Thyroid gland (tissue), 4 donors: ENCODE measurements at places on chromosomes 6 and 20. TPM values are rescaled to one million over a fixed set of nuclear protein-coding genes. Genes with fewer than 3 reads are reported as not detected.

DNA sequence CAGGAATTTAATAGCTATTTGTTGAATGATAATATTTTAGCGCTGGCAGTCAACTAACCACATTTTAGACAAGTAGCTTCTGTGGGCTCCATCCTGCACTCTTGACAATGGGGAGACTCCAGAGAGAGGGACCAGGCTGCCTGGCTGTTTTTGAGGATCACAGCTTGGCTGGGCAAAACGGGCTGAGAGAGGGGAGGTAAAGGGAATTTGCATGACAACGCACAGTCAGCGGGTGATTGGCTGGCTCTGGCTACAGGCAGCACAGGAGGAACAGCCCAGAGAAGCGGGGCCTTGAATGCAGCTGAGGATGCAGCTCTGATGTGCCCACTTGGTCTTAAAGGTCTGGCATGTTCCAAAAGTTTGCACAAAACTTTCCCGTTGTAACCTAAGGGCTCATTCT is 41.2 kb downstream of the LRFN2 start:
- no peaks in the 10 kb centered on the region for H3K27me3 ChIP-seq
- H3K4me1 ChIP-seq: peaks cover 10% of the 10 kb centered on the region
- H3K4me3 ChIP-seq: no peak overlapping the region
- H3K27ac ChIP-seq: no peak overlapping the region
- H3K36me3 ChIP-seq: no peaks in the 10 kb centered on the region
- DNase-seq: no peak

- H3K4me1 ChIP-seq: no peaks in the 10 kb centered on the region
- H3K36me3 ChIP-seq: no peaks in the 10 kb centered on the region
- no peak overlapping the region for H3K27ac ChIP-seq
- H3K27me3 ChIP-seq: no peaks in the 10 kb centered on the region
These were observed 442.7 kb upstream of the HS3ST5 start for GRCh38 chr6:114785235-114786127.

- no peaks in the 10 kb centered on the region for H3K27me3 ChIP-seq
- no peak overlapping the region for H3K27ac ChIP-seq
- H3K4me3 ChIP-seq: no peak overlapping the region
- peaks cover 8% of the 10 kb centered on the region for H3K4me1 ChIP-seq
- peak; percentile 41 for DNase-seq
- no peaks in the 10 kb centered on the region for H3K36me3 ChIP-seq
These were observed 570 bp downstream of the TULP4 start for GRCh38 chr6:158312672-158313397.

DNA sequence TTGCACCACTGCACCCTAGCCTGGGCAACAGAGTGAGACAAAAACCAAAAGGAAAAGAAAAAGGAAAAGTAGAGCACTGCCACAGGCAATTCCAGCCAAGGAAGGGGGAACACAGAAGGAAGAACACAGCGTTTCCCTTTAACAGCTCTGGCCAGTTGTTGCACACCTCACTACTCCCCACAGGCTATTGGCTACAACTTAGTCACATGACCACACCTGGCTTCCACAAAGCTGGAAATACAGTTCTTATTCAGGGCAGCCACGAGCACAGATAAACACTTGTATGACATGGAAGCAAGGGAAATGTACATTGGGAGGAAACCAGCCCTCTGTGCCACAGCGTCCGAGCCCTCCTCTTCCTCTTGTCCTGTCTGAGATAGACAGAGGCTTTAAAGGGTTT is 249.0 kb upstream of the JARID2 start:
- no peak for DNase-seq
- no peak overlapping the region for H3K4me3 ChIP-seq

DNA sequence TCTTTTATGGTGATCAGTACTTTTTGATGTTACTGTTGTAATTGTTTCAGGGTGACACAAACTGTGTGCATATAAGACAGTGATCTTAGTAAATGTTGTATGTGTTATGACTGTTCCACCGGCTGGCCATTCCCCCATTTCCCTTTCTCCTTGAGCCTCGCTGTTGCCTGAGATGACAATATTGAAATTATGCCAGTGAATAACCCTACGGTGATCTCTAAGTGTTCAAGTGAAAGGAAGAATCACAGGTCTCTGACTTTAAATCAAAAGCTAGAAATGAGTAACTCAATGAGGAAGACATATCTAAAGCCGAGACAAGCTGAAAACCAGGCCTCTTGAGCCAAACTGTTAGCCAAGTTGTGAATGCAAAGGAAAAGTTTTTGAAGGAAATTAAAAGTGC is 32.3 kb downstream of the TULP4 start:
- H3K27ac ChIP-seq: no peak overlapping the region
- H3K4me3 ChIP-seq: no peak overlapping the region
- DNase-seq: no peak
- H3K4me1 ChIP-seq: peaks cover 17% of the 10 kb centered on the region

DNA sequence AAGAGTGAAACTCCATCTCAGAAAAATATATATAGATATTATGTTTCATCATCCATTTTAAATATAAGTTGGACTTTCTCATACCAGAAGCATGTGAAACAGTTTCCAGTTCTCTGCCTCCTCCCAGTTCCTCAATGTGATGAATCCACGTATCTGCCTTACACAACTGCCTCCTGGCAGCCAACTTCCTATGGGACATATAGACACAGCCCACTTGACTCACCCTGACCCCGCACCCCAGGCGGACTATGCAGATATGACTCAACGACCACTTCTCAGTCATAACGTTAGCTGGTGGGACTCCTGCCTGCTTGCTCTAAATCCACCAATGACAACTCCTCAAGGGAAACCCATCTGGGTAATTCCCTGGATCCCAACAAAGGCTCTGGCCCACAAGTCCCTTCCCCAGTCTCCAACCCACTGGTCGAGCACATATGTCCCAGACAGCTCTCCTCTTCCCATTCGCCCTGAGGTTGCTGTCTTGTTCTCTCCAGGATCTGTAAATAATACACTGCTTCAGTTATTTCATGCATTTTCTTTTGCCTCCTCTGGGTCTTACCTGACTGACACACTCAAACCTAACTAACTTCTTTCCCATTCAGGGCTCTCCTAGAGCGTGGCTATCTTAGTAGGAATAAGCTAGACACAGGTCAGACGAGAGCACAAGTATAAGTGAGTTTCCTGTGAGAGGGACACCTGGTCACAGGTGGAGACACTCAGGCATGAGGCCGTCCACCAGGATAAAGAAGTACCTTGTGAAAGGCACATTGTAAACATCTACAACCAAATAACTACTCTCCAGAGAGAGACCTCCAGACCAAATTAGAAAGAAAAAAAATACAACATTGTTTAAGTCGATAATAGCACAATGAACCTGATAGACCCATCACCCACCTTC is 548.5 kb downstream of the CD83 start:
- no peaks in the 10 kb centered on the region for H3K36me3 ChIP-seq
- H3K27ac ChIP-seq: no peak overlapping the region
- no peak for DNase-seq
- H3K27me3 ChIP-seq: no peaks in the 10 kb centered on the region
- no peak overlapping the region for H3K4me3 ChIP-seq

DNA sequence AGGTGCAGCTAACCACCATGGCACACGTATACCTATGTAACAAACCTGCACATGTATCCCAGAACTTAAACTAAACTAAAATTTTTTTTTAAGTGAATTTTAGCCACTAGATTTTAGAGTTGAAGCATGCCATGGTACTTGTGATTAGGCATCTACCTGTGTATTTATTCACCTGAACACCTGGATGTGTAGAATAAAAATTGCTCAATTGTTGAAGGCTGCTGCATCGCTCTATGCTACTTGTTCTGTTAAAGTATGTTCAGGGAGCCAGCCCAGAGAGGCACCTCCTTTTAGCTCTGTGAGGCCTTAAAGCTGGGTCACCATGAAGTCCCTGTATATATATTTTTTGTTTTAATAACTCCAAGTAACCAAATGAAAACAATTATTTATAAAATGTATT is 28.3 kb downstream of the SLC22A3 start:
- H3K4me1 ChIP-seq: peaks cover 7% of the 10 kb centered on the region
- H3K27me3 ChIP-seq: no peaks in the 10 kb centered on the region
- no peak overlapping the region for H3K4me3 ChIP-seq
- no peak for DNase-seq
- no peak overlapping the region for H3K27ac ChIP-seq

GRCh38 chr6:5766260-5766659 is 240.5 kb downstream of the NRN1 start:
- DNase-seq: no peak
- peaks cover 16% of the 10 kb centered on the region for H3K4me1 ChIP-seq
- H3K27me3 ChIP-seq: no peaks in the 10 kb centered on the region
- no peak overlapping the region for H3K27ac ChIP-seq
- no peaks in the 10 kb centered on the region for H3K36me3 ChIP-seq
- no peak overlapping the region for H3K4me3 ChIP-seq

DNA sequence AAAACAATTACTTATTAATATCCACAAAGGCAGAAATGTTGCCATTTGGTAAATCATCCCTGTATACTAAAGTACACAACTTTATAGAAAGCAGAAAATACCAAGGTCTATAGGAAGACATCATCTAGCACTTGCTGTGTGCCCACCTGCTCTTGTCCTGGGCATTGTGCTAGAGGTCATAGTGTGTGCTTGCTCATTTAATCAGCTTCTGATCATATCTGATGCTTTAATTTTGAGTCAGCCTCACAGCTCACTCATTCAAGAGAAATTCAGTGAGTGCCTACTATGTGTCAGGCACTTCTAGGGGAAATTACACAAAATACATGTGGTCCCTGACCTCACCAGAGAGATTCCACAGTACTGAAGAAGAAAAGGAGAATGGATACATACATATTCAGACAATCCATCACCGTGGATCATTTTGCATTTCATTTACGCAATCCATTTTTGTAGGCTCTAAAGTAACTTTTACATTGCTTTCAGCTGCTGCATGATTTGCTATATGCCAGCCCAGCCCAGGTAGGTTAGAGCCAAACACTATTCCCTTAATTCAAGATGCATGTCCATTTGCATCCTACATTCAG is 167.9 kb upstream of the MCHR2 start:
- no peak for DNase-seq
- no peaks in the 10 kb centered on the region for H3K4me1 ChIP-seq
- peaks cover 6% of the 10 kb centered on the region for H3K27me3 ChIP-seq
- H3K36me3 ChIP-seq: no peaks in the 10 kb centered on the region

DNA sequence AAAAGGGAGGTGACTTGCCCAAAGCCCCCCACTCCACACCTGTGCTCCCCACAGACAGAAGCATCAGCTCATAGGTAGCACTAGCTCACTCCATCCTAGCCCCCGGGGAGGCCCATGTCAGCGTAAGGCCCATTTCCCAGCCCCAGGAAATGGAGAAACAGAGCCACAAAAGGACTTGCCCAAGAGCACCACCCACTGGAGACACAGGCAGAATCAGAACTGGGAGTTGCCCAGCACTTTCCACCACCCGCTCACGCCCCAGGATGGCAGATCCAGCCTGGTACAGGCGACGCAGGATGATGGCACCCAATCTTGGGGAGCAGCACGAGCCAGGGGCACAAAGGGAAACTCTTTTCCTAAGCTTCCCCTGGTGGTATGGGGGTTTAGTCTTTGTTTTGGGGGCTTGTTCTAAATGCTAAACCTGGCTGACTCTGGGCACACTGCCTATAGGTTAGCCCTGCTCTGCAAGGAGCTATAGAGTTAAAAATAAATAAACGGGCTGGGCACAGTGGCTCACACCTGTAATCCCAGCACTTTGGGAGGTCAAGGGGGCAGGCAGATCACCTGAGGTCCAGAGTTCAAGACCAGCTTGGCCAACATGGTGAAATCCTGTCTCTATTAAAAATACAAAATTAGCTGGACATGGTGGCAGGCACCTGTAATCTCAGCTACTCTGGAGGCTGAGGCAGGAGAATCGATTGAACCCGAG is 11.8 kb downstream of the C20orf203 start:
- peaks cover 14% of the 10 kb centered on the region for H3K4me1 ChIP-seq
- H3K27me3 ChIP-seq: no peaks in the 10 kb centered on the region
- H3K36me3 ChIP-seq: no peaks in the 10 kb centered on the region
- DNase-seq: no peak

DNA sequence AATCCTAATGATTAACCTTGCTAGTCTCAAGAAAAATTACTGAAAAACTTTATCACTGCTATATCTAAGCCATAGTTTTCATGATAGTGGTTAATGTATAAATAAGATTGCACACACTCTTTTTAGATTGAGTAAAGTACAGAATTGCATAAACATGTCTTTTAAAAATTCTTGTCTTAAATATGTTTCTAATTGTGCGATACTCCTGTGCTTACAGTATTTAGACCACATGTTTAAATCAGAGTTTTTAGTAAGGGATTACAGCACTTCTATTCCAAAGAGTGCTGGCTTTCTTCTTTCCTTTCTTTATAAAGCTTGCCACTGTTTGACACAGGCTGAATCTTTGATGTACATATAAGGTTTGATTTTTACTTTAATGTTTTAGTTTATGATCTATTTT is 36.8 kb upstream of the RGS17 start:
- no peak for DNase-seq
- H3K27me3 ChIP-seq: no peaks in the 10 kb centered on the region
- no peaks in the 10 kb centered on the region for H3K36me3 ChIP-seq
- H3K27ac ChIP-seq: no peak overlapping the region
- no peaks in the 10 kb centered on the region for H3K4me1 ChIP-seq

DNA sequence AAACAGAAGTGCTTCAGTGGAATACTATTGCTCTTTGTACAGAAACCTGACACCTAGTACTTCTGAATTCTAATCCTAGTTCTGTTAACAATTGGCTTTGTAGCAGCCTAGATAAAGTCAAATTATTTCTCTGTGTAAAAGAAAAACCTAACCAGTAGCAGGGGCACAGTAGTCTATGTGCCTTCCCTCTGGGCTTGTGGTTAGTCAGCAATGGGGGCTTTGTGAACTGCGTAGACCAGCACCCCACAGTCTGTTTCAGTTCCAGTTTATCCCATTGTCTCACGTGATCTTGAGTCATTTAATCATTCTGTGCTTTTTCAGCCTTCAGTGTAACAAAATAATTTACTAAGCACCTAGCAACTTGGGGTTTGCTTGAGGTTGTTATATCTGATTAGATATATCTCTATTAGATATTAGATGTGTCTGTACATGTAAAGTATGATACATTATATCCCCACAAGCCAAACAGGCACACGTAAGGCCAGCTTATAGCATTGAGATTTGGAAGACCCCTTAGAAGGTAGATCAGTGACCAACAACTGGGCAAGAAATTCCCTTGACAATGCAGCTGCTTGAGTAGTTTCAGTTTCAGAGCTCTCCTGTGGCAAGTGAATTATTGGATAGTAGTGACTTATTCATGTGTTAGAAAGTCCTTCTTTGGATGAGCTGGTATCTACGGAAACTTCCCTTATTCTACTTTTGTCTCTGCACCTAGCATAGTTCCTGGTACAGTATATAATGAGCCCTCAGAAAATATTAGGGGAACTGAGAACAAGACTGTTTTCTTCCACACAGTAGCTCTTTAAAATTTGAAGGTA is 27.9 kb upstream of the CCR6 start:
- H3K4me3 ChIP-seq: no peak overlapping the region
- H3K27ac ChIP-seq: no peak overlapping the region
- H3K36me3 ChIP-seq: no peaks in the 10 kb centered on the region
- H3K27me3 ChIP-seq: no peaks in the 10 kb centered on the region
- H3K4me1 ChIP-seq: no peaks in the 10 kb centered on the region

GRCh38 chr6:18562726-18563125 is 175.6 kb downstream of the RNF144B start:
- DNase-seq: no peak
- no peaks in the 10 kb centered on the region for H3K27me3 ChIP-seq
- H3K27ac ChIP-seq: no peak overlapping the region
- H3K36me3 ChIP-seq: no peaks in the 10 kb centered on the region
- no peaks in the 10 kb centered on the region for H3K4me1 ChIP-seq
- no peak overlapping the region for H3K4me3 ChIP-seq

- H3K27ac ChIP-seq: no peak overlapping the region
- H3K4me3 ChIP-seq: no peak overlapping the region
- peaks cover 5% of the 10 kb centered on the region for H3K4me1 ChIP-seq
- no peak for DNase-seq
These were observed 146.5 kb downstream of the ZMYND8 start for GRCh38 chr20:47209982-47210381.

Gene ECT2L
- total RNA-seq: 0.11 TPM

Gene NR2E1
- total RNA-seq: not detected

Gene RSPO4
- total RNA-seq: 1.0 TPM
